ENCODE measurements at places on chromosomes 12 and 14.

GRCh38 chr14:24197056-24197450 is 1.8 kb upstream of the TM9SF1 start:
- no peak for DNase-seq

GRCh38 chr12:92601176-92601575 is 101.6 kb upstream of the PLEKHG7 start:
- DNase-seq = no peak

- no peak for DNase-seq
Measured at GRCh38 chr14:100056431-100056830, 8.8 kb upstream of the EVL start.

- no peak for DNase-seq
Measured at GRCh38 chr12:72505227-72505626, 233.1 kb downstream of the TRHDE start.

DNA sequence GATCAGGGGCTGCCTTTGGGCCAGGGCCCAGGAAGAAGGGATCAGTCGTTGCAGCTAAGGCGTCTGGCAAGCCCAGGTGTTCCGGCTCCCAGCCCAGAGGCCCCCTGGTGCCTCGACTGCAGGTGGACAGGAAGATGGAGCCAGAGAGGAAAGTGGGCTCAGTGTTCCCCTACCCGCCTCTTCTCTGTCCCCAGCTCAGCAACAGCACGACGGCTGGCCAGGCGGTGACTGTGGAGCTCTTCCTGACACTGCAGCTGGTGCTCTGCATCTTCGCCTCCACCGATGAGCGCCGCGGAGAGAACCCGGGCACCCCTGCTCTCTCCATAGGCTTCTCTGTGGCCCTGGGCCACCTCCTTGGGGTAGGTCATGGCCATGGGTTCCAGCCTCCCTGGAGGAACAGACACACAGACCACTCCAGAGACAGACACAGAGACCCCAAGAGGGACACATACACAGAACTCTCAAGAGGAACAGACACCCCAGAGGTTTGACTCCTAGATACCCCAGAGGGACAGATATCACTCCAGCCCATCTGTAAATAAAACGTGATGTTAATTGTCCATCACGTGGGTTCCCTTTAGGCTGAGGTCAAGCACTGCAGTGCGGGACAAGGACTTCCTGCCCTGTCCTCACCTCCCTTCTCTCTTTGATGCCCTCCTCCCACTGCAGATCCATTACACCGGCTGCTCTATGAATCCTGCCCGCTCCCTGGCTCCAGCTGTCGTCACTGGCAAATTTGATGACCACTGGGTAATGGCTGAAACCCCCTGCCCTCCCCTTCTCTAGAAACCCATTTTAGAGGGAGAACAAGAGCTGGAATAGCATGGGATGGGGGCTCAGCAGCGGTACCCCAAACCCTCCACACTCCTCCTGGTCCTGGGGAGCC is 3.7 kb downstream of the AQP2 start:
- DNase-seq = no peak

DNA sequence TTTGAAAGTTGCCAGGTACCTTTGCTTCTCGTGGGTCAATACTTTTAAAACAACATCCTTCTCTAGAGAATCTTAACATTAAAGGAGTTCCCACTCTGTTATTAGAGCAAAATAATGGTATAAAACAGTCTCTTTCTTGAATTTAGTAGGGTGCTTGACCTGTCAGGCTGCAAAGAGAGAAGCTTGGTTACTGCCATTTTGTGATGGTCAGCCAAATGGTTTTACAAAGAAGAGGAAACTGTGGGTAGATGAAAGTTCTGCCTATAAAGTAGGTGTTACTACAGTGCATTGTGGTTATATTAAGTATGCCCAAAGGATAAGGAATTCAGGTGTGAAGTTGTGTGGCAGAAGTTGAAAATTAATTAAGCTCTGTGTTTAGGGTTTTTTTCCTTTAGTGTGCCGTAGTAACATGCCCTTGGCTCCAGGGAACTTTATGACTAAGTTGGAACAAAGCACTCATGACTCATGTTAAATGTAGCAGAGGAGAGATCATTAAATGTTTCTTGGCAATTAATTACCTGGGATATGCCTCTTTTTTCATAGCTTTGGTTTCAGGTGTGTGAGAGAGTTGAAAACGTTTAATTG is 354.0 kb upstream of the KITLG start:
- no peak for DNase-seq

- no peak for DNase-seq
Measured at GRCh38 chr12:2507814-2508213, 287.0 kb upstream of the FKBP4 start.

DNA sequence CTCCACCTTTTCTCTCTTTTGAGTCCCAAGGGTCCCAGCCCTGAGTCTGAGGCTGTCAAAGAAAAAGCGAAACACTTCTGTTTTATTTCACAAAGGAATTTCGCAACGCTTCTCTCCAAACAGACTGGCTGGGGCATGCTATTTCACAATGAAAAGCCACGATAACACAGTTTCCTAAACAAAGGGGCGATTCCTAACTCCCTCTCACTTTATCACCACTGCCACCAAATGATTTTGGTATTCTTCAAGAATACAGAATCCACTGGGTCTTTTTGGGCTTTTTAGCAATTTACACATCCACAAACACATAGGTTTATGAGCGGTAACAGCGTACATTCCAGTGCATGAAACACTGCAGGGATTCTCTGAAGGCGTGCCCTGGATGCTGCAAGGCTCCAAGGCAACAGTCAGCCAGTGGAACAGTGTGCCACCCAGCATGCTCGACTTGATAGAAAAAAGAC is 161.2 kb downstream of the DAD1 start:
- DNase-seq = no peak

GRCh38 chr14:99968191-99968920 is 96.9 kb upstream of the EVL start:
- DNase-seq = no peak

GRCh38 chr12:111964935-111965334 is 48.0 kb downstream of the TMEM116 start:
- no peak for DNase-seq

GRCh38 chr12:6535960-6536847 is 1.9 kb downstream of the GAPDH start:
- DNase-seq = no peak

- DNase-seq = no peak
Measured at GRCh38 chr12:85725991-85726390, 110.2 kb downstream of the RASSF9 start.

DNA sequence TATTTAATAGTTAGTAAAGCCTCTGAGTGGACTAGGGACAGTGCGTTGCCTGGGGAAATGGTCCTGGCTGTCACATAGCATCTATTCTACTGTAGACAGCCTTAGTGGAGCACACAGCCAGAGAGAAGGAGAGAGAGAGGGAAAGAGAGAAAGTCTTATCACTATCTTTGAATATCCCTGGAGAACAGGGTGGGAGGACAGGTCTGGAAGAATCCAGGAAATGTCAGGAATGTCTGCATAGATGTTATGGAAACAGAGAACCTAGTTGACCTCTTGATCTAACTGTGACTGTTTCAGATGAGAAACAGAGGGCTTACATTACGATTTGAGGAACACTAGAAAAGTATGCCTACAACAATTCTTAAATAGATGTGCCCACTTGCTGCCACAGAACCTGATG is 92.8 kb downstream of the SLC15A5 start:
- DNase-seq = no peak

GRCh38 chr12:76545486-76545885 is 14.1 kb downstream of the OSBPL8 start:
- DNase-seq = no peak

DNA sequence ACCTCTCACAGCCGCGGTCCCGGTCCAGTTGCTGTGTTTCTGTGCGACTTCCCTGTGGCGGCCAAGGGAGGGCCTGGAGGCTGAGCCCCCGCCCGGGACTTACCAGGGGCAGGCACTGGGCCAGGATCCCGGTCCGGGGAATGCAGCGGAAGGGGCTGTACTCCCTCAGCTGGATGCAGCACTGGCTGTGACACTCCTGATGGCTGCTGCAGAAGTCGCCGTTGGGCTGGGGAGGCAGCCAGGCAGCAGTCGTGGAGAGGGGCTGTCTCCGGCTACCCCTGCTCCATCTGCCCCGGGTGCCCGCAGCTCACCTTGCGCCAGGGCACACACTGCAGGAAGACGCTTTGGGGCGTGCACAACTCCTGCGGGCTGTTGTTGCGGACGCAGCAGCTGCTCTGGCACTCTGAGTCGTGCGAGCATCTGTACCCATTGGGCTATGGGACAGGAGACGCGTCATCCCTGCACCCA is 6.2 kb downstream of the LRCOL1 start:
- no peak for DNase-seq

DNA sequence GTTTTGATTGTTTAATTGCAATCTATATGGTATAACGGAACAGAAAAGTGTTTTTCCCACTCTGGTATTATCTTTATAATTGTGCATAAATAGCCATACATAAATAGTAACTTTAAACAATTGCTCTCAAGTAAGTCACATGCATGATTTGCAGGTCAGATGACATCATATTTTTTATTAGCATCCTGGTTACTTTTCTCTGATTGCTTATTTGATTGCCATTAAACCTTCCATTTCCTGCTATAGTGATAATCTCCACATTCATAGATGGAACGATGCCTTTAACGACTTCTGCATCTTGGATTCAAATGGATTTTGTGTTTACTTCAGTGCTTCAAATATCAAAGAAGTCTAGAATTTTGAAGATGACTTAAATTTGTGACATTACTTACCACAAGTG is 3.5 kb upstream of the KLRK1 start:
- peak; percentile 50 for DNase-seq

DNA sequence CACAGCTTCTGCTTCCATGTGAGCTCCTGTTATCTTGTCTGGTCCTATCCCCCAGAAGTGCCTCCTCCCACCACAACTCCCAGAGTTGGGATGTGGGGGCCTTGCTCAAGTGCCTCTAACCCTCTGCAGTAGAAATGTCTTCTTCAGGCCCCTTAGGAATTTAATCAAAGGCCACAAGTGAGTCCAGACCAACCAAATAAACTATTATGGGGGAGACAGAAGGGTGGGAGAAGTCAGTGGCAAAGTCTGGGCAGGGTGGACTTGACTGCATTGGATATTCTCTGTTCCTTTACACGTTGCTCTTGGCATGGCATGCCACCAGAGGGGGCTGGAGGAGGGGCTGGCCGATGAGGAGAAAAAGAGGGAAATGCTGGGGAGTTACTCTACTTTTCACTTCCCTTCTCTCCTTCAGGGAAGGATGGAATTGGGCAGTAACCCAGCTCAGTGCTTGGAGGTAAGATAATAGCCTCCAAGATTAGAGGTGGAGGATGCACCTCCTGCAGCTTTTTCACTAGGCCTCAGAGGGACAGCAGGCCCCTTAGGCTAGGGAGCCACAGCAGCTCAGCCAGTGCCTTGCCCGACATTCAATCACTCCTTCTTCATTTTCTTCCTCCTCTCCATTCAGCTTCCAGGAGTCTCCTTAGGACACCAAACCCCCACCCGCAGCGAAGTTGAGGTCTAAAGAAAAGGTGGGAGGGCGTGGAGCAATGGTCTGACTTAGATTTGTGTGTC is 1.2 kb upstream of the AP1G2 start:
- DNase-seq = no peak

- no peak for DNase-seq
Measured at GRCh38 chr14:83172363-83172762, 1638.7 kb upstream of the SEL1L start.

- peak; percentile 66 for DNase-seq
Measured at GRCh38 chr12:26125400-26126339, 833 bp upstream of the BHLHE41 start.

- DNase-seq = no peak
Measured at GRCh38 chr12:52226446-52226845, 6.6 kb upstream of the KRT7 start.

- DNase-seq = no peak
Measured at GRCh38 chr12:98750511-98750910, 105.4 kb downstream of the APAF1 start.

DNA sequence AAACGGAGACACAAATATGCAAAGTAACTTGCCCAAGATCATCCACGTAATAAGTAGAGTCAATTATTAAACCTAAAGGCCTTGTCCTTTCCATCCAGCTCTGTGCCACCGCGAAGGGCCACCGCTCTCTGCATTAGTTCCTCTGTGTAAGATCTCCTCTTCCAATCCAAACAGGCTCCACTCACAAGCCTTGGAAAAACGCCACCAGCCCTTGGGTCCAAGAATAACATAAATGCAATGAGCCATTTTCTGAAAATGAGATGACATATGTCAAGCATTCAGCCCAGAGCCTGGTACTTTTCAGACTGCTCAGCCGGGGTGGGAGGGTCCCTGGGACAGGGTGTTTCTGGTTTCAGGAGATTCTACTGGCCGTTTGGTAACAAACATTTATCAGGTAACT is 30.0 kb downstream of the DGLUCY start:
- DNase-seq = no peak

GRCh38 chr14:38866461-38866860 is 236.6 kb downstream of the SEC23A start:
- peak; percentile 89 for DNase-seq

GRCh38 chr14:34733245-34733644 is 18.9 kb upstream of the CFL2 start:
- DNase-seq = no peak

DNA sequence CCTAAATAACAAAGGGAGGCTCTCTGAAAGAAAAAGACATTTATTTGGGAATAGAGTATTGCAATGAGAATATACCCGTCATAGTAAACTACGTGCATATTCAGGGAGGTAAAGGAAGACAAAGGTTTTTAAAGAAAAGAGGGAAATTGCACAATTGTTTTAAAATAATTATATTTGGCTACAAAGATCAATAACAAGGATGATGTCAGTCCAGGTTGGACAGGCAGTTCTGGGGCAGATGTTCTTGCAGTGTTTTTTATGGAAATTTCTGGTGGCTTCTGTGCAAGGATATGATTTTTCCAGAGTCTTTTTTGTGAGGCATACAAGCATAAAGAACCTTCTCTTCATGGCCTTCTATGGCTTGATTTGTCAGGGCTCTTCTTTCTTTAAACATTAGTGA is 29.6 kb downstream of the HSD17B6 start:
- DNase-seq = no peak

DNA sequence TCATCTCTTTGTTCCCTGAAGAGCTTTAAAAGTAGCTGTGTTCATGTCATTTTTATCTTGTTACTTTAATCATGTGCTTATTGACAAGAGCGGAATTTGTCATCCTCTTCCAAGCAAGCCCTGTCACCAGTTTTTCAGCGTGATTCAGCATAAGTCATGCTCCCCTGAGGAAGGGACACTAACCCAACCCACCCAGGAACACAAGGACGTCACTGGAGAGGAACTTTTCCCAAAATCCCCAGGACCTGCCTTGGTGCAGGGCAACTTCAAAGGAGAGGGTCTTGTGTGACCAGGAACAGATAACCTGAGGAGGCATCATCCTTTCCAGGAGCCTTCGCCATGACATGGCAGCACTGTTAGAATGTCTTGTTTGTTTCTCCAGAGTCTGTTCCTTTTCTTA is 107.1 kb upstream of the DIO3 start:
- DNase-seq = no peak

DNA sequence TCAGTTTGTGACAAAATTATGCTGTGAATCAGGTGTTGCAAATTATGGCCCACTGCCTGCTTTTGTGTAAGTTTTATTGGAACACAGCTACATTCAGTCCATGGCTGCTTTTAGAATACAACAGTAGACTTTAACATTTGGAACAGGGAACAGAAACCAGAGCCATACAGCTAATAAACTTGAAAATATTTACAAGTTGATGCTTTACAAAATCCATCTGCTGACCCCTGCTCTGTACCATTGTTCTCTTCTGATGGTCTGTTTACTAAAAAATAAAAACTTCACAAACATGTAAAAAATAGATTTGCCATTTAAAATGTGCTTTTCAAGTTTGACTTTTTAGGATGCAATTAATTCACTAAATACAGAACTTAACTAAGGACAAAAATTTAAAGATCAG is 20.8 kb downstream of the PSMA3 start:
- no peak for DNase-seq

GRCh38 chr12:124601706-124602105 is 34.3 kb upstream of the NCOR2 start:
- no peak for DNase-seq

GRCh38 chr14:88989911-88990310 is 165.5 kb downstream of the TTC8 start:
- no peak for DNase-seq

Measured in DMS153 (cell line).